GDM1 (cell line): ENCODE measurements at places on chromosomes 13 and 19.

- no peak for DNase-seq
Measured at GRCh38 chr19:56612737-56613136, 17.6 kb downstream of the ZNF71 start.

DNA sequence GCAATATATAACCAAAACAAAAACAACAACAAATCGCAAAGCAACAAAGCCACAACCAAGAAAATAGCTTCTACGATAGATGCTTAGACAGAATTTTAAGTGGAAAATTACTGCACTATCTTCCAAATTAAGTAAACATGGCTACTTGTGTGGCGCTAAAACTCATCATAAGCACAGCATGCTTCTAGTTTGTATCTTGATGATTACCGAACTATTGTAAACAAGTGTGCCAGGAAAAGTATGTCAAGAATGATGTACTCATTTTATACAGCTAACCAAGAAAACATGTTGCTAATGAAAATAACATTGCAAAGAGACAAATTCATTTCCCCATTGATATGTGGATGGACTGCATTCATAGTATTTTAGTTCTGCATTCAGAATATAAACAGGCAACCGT is 271.9 kb upstream of the GPC6 start:
- no peak for DNase-seq

GRCh38 chr13:45368005-45368404 is 27.0 kb upstream of the TPT1 start:
- DNase-seq, result no peak

GRCh38 chr19:12075538-12076139 is 11.1 kb downstream of the ZNF844 start:
- DNase-seq, result no peak

- no peak for DNase-seq
Measured at GRCh38 chr13:98297051-98297450, 120.0 kb upstream of the RNF113B start.
